ENCODE measurements at places on chromosomes 1 and 21.

DNA sequence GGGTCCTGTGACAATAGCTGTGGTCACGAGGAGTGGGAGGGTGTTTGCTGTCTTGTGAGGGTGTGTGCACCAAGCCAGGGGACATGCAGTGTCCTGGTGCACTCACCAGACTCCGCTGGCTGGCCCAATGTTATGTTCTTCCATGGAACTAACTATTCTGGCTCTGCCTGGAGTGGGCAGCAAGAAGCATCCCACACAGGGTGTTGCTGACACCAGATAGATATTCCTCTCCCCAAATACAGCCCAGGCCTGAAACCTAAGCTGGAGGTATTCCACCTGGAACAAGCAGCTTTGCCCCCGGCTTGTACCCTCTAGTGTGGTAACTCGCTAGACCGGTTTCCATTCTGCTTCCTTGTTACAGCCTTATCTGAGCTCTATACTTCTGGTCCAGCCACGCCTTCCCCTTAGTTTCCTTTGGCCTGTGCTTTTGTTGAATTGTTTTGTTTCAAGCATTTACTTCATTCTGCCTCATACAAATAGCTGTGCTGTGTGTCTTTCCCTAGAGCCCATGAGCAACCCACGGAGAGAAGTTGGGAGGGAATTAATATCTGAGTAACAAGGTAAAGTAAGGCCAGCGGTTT lies 14.7 kb upstream of the LY9 start:
- DNase-seq = no peak

- DNase-seq = no peak
Observed at GRCh38 chr1:208182880-208183645, 61.1 kb downstream of the PLXNA2 start.

- DNase-seq = no peak
Observed at GRCh38 chr1:145942871-145943270, 14.9 kb downstream of the LIX1L start.

GRCh38 chr1:112840631-112841624 lies 115.1 kb downstream of the SLC16A1 start:
- no peak for DNase-seq

DNA sequence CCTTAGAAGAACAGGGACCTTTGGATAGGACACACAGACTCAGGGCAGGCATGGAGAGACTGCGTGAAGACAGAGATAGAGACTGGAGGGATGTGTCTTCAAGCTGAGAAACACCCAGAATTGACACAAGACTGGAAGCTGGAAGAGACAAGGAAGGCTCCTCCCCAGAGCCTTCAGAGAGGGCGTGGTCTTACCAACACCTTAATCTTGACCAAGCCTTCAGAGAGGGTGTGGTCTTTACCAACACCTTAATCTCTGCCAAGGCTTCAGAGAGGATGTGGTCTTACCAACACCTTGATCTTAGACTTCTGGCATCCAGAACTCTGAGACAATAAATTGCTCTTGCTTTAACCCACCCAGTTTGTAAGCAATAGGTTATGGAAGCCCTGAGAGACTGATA lies 481.4 kb upstream of the VAMP3 start:
- DNase-seq = no peak

Measured in NCI-H460 (cell line).